Osteocyte (in vitro differentiated cells): ENCODE measurements at places on chromosomes 3 and 15. TPM values are rescaled to one million over a fixed set of nuclear protein-coding genes. Genes with fewer than 3 reads are reported as not detected.

The P3H2 gene
- total RNA-seq: 132 and 143 TPM in 2 replicates

The SLC27A2 gene
- not detected in 2 replicates for total RNA-seq

The HYAL1 gene
- total RNA-seq: 0.60 and 0.83 TPM in 2 replicates

The LYSMD4 gene
- total RNA-seq: 11.3 and 14.1 TPM in 2 replicates

The RAD51 gene
- total RNA-seq: 8.5 and 8.6 TPM in 2 replicates

The IQCF5 gene
- total RNA-seq: not detected in 2 replicates

The INKA1 gene
- total RNA-seq: 5.1 and 5.2 TPM in 2 replicates

The SRPRB gene
- 84.7 and 91.7 TPM in 2 replicates for total RNA-seq

The CPNE9 gene
- total RNA-seq: 0.26 TPM in 1 of 2 replicates, not detected in the other
